AG10803 (cell line): ENCODE measurements at places on chromosomes 13 and 19.

- no peak for DNase-seq
Observed at GRCh38 chr19:5851302-5851701, at the start of gene FUT3. TSS of gene FUT3 (minus strand) at chr19:5851449.

- DNase-seq: no peak
Observed at GRCh38 chr13:93222976-93223375, 3.6 kb upstream of the GPC6 start.

DNA sequence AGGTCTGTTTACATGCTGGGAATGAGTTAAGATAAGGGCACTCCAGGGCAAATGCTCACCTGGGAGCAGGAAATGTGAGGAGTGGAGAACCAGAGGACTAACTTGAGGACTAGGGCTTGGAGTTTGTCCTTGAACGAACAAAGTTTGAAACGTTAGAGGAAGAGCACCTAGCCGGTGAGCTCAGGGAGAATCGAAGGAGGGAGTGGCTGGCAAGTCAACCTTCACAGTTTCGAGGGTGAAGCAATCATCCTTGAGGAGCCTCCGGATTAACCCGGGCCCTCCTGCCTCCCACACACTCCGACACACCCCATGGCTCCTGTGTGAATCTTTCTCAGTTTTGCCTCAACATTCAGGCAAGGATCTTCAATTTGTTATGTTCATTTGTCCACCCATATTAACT, 58.6 kb downstream of the LMO7 start:
- DNase-seq: no peak

DNA sequence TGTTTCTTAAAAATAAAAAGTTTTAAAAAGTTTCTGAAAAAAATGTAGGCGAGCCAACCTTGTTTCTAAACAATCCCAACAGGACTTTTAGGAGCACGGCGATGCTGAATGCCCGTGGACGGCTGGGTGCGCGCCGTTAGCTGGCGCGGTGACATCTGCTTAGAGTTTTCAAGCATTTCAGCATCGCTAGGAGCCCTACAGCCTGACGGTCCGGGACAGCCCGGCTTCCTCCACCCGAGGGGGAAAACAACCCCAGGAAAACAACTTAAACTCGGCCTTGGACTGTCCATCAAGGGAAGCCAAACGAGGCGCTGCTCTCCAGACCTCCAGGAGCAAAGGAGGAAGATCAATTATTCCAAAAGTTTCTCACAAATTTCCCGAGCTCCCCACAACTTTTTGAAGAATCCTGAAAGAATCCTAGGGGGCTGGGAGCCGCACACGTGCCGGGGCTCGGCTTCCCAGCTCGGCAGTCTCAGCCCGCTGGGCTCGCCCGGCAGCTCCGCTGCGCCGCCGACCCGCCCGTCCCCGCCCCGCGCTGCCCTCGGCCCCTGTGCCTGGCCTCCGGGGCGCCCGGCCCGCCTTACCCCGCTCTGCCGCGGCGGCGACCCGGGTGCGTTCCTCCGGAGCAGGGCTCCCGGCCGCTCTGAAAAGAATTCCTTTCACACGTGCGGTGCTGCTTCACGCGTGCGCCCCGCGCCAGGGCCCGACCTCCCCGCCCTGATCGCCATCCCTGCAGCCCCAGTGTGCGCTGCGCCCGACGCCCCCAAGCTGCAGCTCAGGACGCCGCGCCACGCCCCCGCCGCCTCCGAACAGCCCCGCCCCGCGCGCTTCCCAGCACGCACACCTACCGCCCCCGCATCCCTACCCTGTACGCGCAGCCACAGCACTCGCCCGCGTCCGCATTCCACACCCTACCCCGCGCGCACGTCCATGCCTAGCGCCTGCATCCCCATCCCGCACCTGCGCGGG, at the start of gene GJA3:
Gene GJA3 (minus strand): TSS at position 747 of the 969 bp plus-strand sequence. CDS start 17,764 bp downstream, outside the sequence.
- DNase-seq: peak; percentile 4

DNA sequence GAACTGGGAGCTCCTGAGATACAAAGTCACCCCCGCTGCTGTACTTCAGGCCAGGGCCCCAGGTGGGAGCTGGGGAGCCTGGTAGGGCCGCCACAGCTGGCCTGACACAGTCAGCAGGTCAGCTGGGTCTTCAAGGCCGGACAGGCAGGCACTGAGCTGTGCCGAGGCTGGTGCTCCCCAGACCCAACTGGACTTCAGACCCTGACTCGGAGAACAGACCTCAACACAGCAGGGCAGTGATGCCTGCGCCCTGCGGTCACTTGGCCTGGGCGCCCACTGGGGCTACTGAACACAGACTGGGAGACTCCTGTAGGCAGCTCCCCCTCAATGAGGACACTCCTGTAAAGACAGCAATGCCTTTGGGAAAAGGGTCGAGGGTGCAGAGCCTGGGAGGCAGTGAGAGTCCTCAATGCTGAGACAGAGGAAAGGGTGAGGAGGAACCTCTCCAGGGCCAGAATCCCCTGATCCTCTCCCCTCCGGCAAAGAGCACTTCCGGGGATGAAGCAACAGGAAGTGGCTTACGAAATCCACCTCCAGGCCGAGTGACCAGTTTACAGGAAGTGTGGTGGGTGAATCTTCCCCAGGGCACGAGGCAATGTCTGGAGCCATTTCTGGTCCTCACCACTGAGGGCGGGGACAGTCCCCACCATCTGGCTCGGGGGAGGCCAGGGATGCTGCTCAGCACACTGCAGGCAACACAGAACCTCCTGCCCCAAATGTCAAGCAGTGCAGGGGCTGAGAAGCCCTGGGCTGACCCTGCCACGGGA, 40.8 kb upstream of the ISYNA1 start:
- DNase-seq: peak; percentile 95

DNA sequence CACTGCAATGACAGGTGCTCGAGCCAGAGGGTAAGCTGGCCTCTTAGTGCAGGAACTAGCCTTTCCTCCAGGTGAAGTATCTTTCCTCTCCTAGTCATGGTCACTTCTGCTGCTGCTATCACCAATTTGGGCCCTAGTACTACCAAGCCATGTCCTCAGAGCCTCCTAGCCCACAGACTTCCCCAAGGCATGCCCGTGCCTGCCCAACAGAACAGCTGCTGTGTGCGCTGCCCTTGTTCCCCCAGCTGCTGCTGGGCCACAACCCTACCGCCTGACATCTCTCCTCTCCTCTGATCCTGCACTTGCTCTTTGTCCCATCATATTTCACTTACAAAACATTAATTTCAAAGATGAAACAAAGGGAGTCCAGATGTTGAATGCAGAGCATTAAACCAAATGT, 168.5 kb upstream of the FREM2 start:
- no peak for DNase-seq

GRCh38 chr19:48698046-48698445, 2.3 kb downstream of the FUT2 start:
- DNase-seq: peak; percentile 73

- DNase-seq: no peak
Observed at GRCh38 chr19:18762125-18763023, 28.7 kb downstream of the COMP start.

GRCh38 chr19:35220315-35220921, 8.1 kb downstream of the FAM187B start:
- no peak for DNase-seq
